Choroid plexus epithelial cell (primary cell): ENCODE measurements at places on chromosomes 4 and X.
A peak's percentile ranks its signal among the peaks of the same experiment; 100 is the strongest.

DNA sequence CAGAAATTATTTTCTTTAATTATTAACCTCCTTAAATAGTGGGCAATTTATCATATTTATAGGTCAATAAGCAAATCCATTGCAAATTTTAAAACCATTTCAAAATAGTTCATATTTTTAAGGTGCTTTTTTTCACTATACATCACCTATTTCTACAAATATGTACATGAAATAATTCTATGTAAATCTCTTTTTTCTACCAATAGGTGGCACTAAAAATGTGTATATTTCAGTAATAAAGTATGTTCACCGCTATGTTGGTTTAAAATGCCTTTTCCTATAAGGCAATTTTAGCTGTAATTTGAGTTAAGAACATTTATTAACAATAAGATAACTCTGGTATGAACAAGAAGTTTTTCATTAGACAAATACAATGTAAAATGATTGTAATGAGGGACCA lies 672.2 kb downstream of the KCTD8 start:
- peak; percentile 17 for DNase-seq

GRCh38 chrX:24204331-24204730 lies 54.8 kb downstream of the ZFX start:
- DNase-seq, result peak; percentile 24

DNA sequence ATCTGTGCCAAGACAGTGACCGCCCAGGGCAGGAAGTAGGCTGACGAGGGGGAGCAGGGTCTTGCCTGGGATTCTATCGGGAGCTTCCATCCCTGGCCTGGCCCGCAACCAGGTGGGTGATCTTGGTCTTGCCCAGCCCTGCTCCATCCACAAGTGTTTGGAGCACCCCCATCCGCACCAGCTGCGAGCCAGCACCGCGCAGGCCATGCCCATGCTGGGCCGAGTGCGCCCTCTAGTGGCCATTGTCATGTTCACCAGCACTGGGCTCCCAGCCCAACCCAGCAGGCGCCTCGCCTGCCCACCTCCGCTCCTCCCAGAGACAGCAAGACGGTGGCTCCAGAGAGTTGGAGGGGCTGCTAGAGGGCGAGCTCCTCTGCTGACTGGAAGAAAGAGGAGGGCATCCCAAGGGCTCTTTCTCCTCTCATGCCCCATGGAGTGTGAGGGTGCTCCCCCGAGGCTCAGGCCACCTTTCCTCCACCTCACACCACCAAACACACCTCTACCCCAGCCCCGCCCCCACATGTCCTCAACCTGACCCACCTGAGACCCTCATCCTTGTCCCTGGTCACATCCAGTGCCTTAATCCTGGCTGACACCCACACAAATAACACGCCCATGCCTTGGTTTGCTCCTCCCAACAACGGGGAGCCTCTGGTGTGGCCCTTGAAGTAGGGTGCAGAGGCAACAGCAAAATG lies 9.8 kb upstream of the ATP2B3 start:
- DNase-seq, result peak; percentile 76

DNA sequence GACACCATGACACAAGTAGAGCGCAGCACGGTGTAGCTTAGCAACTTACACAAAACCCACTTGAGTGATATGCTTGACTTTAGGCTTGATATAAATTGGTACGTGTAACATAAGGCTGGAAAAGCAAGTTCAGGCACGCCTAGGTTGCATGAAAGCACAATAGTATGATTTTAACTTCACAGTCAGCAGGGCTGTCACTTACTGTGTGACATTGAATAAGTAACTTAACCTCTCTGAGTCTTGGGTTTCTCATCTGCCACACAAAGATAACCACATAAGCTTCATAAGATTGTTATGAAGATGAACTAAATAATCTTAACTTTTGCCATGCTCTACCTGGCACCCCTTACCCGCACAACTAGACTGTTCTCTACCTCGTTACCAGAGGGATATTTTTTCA lies 9.5 kb downstream of the SRD5A3 start:
- DNase-seq, result no peak

GRCh38 chrX:18674417-18674787 lies 2.5 kb upstream of the RS1 start:
- no peak for DNase-seq

GRCh38 chrX:39941332-39941920 lies 156.3 kb downstream of the BCOR start:
- peak; percentile 27 for DNase-seq

- no peak for DNase-seq
These were observed 34.6 kb upstream of the MID1 start for GRCh38 chrX:10654960-10655359.

DNA sequence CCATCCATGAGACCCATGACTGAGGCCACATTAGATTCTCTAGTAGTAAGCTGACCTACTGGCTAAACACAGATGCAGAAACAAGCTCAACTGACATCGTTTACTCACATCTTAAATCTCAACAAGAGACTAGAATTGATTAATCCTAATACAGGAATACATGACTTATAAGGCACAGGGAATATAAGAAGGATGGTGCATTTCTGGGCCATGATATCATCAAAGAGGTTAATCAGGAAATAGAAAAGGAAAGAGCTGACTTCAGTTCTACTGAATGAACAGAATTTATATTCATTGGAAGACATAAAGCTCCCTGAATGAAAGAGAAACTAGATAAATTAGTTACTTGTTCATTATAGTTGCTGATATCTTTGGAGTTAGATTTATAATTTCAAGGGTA lies 1406.5 kb downstream of the STIM2 start:
- no peak for DNase-seq
